DMS79 treated with DMSO at 0.1 percent for 48 hours (cell line): ENCODE measurements at places on chromosomes 12 and 14.

- no peak for DNase-seq
Measured at GRCh38 chr12:2801044-2801783, 6.4 kb downstream of the FKBP4 start.

DNA sequence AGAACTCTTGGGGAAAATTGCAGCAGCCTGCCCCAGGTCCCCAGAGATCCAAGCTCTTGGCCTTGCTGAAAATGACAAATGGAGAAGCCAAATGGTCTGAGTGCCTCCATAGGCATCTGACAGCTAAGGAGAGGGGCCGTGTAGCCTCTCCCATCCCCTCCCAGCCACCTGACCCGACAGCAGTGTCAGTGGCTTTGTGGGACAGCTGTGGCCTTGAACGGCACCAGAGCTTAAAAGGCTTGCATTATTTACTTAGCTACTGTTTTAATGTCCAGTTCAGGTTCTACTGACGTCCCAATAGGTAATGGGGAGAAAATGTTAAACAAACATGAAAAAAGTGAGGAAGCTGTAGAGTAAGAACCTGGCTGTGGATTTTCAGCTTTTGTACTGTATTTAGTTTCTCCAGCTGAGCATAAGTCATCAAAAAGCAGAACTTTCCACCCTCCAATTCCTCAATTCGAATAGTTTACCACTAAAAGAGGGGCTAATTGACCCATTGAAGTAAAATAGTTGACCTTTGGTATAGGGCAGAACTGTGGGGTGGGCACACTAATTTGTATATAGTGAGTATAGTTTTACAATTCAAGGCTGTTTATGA is 50.0 kb downstream of the FOS start:
- no peak for DNase-seq

- DNase-seq = no peak
Measured at GRCh38 chr14:103133210-103134140, 10.2 kb downstream of the TNFAIP2 start.

DNA sequence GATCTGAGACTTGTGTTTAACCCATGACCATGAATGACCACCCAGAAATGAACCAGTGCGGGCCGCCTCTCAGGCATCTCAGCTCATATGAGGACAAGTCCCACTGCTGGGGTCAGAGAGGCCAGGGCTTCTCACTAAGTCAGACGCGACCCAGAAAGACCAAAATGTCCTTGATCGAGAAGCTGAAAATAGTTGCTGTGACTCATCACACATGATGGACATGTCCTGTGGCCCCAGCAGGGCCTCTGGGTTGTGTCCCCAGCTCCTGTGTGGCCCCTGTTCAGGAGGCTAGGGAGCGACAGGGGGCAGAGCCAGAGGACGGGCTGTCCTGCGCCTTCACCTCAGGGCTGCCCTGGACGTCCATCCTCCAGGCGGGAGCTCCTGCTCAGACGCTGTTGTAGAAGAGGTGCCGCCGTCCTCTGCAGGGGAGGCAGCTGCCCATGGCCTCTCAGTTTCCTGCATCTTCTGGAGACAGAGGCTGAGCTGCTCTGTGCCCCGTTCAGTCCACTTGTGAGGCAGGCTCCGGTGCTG is 29.0 kb upstream of the FAM181A start:
- no peak for DNase-seq

- DNase-seq = no peak
Measured at GRCh38 chr12:93335603-93336162, 42.0 kb upstream of the NUDT4 start.

- peak; percentile 55 for DNase-seq
Measured at GRCh38 chr14:62162998-62163589, 400.9 kb downstream of the SNAPC1 start.

DNA sequence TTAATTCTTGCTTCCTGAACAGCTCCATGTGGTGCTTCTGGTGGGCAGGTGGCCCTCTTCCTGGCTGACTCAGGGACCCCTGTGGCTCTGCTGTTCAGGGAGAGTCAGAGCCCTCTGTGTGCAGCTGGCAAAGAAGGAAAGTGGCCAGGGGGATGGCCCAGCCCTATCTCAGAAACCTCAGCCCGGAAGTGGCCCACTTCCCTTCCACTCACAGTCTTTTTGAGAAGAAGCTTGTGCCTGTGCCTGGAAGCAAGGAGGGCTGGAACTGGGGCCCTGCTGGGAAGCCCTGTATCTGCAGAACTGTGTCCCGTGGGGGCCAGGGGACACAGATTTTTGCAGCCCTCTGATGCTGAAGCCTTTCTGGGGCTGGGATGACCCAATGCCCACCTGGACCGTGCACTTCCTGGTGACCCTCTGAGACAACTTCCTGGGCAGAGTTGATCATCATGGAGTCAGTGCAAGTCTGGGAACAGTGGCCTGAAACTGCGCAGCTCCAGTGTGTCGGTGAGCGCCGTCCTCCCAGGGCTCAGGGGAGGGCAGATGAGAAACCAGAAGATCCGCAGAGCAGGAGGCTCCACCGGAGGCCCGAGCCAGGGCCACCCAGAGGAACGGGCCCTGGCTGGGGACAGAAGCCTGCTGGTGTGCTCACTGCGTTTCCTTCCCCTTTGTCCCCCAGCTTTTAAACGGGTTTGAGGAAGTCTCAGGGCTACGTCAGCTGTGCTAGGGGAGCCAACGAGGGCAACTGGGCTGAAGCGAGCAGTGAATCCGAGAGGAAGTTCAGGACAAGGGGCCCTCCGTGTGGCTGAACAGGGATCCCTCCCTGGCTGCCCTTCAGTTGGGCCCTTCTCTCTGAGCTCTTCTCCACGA is 217.4 kb upstream of the RTL1 start:
- DNase-seq = peak; percentile 41

GRCh38 chr12:57173089-57173488 is 25.7 kb upstream of the LRP1-AS start:
- no peak for DNase-seq

DNA sequence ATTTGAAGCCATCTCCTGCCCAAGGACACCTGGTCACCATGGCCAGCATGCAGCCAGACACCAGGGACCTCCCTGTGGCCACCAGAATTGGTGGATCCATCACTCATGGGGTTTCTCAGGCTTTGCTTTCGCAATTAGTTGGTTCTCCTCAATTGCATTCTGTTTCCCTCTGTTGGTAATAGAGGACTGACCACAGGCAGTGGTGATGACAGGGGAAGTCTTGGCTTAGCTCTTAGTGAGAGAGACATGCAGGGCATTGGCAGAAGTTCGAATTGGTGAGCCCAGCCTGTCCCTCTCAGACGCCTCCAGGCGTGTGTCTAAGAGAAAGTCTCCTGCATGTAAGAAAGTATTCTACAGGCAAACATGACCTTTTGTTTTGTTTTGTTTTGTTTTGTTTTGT is 21.3 kb downstream of the HCAR2 start:
- no peak for DNase-seq

DNA sequence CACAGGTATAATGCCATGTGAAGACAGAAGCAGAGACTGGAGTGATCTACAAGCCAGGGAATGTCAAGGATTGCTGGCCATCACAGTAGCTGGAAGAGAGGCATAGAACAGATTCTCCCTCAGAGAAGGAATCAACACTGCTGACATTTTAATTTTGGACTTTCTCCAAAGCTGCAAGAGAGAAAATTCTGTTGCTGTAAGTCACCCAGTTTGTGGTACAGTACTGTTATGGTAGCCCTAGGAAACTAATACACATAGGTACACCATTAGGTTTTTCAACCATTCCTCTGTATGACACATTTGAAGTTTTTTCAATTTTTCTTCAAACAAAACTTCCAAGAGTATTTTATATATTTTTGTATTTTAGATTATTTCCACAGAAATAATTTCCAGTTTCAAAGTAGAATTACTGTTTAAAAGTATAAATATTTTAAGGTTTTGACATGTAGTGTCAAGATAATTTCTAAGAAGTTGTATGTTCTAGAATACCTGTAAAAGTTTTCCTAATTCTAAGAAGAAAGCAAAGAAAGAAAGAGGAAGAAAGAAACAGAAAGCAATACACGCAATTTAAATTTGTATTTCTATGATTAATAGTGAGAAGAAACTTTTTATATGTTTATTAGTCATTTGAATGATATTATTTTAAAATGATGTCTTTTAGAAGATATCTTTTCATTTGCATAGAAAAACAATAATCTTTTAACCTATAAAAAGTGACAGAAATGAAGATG is 64.9 kb upstream of the CATSPERB start:
- DNase-seq = no peak

GRCh38 chr12:54208591-54208990 is 19.8 kb upstream of the SMUG1 start:
- no peak for DNase-seq

- no peak for DNase-seq
Measured at GRCh38 chr14:58961045-58961731, 227.3 kb upstream of the DAAM1 start.

- no peak for DNase-seq
Measured at GRCh38 chr12:124904306-124905098, 9.9 kb downstream of the UBC start.

DNA sequence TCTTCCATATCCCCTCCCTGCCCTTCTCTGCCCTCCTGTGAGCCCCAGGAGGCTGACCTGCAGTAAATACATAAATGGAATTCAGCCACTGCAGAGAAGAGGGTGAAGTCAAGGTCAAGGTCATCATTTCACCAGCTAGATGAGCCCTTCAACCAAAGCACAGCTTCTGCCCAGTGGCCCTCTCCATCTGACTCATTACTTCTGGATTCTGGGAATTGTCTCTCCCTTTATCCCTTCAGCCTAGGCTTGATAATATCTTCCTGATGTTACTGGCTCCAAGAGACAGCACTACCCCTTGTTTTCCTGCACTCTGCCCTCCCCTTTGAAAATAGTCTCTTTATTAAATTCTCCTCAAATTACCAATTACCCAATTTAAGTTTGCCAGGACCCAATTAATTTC is 64.5 kb downstream of the TTC9 start:
- DNase-seq = no peak
